ENCODE measurements at places on chromosomes 13 and 19.

- no peak for DNase-seq
Measured at GRCh38 chr13:93847162-93847561, 620.6 kb downstream of the GPC6 start.

GRCh38 chr19:45863840-45864628, at the start of gene FOXA3:
TSS of gene FOXA3 (plus strand) at chr19:45864326. CDS start at chr19:45864457, 131 bp downstream.
- DNase-seq = no peak

DNA sequence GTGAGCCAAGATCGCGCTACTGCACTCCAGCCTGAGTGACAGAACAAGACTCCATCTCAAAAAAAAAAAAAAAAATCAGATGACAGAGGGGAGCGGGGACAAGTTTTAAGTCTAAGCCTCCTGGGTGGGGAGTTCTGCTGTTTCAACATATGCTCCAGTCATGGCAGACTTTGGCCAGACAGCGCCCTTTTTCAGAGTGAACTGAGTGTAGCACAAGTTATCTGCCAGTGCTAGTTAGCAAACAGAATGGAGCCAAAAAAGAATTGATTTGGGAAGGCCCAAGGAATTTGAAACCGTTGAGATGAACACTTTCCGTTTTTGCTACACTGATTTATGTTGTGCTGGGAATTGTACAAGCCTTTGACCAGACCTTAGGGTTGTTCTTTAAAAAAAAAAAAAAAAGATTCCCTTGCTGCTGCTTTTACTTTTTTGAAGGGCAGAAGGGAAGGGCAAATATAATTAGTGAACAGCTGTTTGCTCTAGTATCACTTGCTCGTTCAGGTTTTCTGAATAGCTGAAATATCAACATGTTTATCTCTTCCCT, 5.7 kb downstream of the ACTN4 start:
- DNase-seq = no peak

DNA sequence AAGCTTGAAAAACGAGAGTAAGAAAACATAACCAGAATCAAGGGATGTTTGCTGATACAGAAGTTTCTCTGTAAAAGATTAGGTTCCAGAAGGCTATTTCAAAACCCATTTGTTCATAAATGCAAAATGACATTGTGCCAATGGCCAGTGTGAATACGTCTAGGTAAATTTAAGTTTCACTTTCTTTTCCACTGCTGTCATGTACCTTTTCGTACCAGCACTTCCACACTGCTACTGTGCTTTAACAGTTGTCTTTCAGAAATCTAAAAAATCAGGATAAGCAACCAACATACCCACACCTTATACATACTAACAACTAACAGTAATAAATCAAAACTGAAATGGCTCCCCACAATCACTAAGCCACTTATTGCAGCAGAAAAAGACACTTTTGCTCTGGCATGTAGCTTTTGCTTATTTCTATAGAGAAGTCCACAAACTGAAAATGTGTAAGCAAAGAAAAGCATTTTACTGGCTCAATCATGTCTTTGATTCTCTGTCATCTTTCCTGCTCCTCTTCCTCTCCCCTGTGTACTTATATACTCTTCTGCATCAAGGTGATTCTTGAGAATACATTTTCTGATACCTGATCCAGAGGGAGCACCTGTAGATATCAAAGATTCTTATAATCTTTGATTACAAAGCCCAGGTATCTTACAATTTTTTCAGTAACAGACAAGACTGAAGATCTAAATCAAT, 34.3 kb downstream of the ELF1 start:
- DNase-seq = no peak

GRCh38 chr13:46953331-46953730, 56.5 kb upstream of the HTR2A start:
- DNase-seq = no peak

- DNase-seq = no peak
Measured at GRCh38 chr19:3409346-3410064, 43.1 kb downstream of the NFIC start.

DNA sequence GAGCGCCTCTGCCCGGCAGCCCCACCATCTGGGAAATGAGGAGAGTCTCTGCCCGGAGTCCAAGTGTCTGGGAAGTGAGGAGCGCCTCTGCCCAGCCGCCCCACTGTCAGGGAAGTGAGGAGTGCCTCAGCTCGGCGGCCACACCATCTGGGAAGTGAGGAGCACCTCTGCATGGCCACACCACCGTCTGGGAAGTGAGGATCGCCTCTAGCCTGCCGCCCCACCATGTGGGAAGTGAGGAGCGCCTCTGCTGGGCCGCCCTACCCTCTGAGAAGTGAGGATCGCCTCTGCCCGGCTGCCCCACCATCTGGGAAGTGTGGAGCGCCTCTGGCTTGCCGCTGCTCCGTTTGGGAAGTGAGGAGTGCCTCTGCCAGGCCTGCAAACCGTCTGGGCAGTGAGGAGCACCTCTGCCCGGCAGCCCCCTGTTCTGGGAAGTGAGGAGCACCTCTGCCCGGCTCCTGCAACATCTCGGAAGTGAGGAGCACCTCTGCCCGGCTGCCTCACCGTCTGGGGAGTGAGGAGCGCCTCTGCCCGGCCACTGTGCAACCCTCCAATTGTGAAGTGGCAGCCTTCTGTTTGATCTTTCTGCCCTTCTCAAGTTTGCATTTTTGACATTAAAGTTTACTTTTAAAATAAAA, 60.8 kb upstream of the CEACAM21 start:
- DNase-seq = no peak

GRCh38 chr19:33799476-33799875, 2.8 kb downstream of the KCTD15 start:
- no peak for DNase-seq

DNA sequence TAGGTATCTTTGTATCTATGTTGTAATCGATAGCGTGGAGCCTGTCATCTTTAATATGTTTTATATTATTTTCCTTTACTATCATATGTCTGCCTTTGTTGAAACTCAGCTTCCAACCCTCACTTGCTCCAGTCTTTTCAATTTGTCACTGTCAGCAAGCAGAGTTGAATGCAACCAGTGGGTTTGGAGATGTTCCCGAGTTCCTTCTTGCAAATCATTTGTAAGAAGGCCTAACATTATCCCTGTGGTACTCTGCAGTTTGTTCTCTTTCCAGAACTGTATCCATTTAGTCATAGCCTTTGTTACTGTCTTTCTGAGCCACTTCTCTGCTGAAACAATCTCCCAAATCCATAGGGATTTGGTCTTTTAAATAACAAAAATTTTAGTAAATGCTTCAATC, 41.8 kb downstream of the RNASEH2B start:
- no peak for DNase-seq

DNA sequence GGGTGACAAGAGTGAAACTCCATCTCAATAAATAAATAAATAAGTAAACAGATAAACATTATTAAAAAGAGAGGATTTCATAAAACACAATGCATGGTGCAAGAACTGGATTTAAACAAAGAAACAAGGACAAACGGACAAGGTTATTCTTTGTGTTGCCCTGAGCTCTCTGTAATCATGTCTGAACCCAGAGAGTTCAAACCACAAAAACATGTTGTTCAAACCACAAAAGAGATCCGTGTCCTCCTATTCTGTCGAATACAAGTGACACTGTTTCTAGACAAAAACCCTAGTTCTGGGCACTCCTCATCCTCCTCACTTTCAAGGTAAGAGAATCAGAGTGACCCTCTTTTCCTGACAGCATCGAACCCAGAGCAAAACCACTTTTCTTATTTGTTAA, 4.6 kb upstream of the TPRX2 start:
- DNase-seq = no peak
